ENCODE measurements at places on chromosomes 16 and 17.

- DNase-seq, result no peak
These were observed 91.4 kb upstream of the LHX1 start for GRCh38 chr17:36845916-36846315.

DNA sequence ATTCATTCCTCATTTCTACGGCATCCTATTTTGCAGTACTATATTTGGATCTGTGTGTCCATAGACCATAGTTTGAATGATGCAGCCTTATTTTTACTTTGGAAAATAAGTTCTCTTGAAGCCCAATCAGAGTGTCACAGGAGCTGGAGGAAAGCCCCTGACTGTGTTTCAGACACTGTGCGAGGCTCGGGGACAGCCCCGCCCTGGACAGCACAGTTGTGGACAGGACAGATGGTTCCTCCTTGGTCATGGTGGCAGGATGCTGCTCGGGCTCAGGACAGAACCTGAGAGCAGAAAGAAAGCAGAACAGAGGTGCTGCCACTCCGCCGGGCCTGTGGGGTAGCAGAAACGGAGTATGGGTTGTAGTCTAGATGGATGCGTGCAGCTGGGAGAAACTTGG lies 22.9 kb downstream of the BANP start:
- DNase-seq, result no peak

DNA sequence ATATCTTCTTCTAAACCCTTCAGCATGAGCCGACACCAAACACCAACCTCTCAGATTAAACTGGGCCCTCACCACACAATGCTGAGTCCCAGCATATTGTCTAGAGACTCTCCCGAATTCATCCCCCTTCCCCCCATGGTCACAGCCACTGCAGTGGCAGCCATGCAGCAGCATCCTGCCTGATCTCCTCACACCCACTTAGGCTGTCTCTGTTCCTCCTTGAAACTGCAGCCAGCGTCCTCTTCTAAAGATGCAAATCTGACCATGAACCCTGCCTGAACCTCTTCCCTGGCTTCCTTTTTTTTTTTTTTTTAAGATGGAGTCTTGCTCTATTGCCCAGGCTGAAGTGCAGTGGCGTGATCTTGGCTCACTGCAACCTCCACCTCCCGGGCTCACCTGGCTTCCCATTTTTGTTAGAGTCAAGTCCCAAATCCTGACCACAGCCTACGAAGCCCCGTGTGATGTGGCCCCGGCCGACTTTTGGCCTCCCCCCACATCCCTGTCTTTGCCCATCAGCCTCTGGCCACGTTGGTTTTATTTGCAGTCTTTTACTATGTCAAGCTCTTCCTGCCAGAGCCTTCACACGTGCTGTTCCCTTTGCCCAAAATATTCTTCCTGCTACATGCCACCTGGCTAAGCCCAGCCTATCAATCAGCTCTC lies 2.8 kb downstream of the FA2H start:
- no peak for DNase-seq

DNA sequence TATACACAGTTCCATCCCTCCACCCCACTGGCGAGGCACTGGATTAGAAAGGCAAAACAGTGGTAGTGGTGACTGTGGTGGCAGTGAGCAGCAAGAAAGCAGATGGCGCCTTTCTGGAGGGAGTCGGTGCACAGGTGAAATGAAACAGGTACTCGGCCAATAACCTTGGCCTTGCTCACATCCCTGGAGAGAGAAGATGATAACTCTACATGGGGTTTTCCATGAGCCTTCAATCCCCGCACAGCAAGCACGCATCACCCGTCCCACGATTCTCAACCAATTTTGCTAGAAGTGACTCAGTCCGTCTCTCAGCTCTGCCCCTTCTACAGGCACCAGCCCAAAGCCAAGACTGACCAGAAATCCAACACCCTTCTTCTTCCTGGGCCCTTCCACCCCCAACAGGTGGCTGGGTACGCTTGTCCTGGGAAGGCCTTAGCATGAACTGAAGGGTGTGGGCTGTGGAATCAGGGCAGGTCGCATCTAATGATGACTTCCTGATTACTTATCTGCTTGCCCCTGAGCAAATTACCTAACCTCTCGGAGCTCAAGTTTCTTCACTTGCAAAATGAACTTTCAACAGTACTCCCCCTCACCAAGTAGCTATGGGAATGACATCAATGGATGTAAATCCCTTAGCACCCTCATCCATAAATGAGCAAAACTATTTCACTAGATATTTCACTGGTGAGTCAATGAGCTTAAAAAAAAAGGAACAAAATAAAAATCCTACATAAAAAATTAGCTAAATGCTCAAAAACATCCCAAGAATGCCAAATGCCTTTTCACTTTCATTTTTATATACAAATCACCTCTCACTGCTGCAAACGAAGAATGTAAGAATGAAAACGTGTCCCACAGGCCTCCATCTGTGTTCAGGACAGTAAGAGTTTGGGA lies 18.0 kb downstream of the XPO6 start:
- no peak for DNase-seq

DNA sequence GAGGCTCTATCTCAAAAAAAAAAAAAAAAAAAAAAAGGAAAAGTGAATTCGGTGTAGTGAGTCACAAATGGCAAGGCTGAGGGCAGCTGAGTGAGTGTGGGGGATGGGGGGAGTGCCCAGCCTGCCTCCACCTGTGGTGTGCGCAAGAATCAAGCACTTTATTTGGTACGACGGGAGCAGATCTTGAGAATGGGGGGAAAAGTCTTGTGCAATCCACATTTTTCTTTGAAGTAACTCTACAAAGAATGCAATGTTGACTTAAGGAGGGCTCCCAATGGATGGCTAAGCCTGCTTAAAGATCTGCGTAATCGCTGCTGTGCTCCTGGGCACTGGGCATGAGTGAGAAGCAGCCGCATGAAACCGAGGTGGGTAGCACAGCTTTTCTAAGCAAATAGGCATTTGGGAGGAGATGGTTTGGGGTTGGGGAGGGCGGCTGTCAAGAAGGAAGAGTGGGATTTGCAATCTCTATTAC lies 28.2 kb downstream of the ATP2C2 start:
- DNase-seq, result no peak

GRCh38 chr17:5809056-5809455 lies 224.7 kb upstream of the NLRP1 start:
- no peak for DNase-seq

- no peak for DNase-seq
These were observed 3.7 kb downstream of the ELOB start for GRCh38 chr16:2773188-2773968.

GRCh38 chr17:68456339-68457167 lies 743 bp downstream of the WIPI1 start:
- no peak for DNase-seq
